Hindlimb muscle (tissue), 1 donor: ENCODE measurements at places on chromosomes 11 and 22.

- DNase-seq: no peak
Measured at GRCh38 chr11:56950510-56950909, 38.2 kb upstream of the OR5AK2 start.

- no peak for DNase-seq
Measured at GRCh38 chr22:31077681-31078080, 3.4 kb upstream of the SMTN start.

DNA sequence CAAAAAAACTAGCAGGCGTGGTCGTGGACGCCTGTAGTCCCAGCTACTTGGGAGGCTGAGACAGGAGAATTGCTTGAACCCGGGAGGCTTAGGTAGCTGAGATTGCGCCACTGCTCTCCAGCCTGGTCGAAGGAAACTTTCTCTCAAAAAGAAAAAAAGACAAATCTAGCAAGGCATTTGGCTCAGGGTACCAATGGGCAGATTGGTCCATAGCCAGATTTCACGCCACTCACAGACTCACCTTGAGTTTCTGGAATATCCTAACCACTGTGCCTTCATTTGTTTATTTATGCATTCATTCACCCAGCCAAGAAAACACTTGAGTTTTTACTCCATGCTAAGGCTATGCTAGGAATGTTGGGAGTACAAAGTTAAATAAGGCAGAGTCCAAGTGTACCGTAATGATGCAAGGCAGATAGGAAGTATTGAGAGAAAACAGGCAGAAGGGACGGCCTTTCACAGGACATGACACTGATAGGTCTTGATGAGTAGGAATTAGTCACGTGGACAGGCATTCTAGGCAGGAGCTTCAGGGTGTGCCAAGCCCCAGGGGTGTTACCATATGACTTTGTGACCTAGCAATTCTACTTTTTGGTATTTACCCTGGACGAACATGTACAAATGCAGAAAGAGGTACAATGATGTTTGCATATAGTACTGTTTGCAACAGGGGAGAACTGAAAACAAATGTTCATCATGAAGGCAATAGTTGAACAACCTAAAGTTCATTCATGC, 3.0 kb upstream of the PACSIN3 start:
- DNase-seq: no peak

DNA sequence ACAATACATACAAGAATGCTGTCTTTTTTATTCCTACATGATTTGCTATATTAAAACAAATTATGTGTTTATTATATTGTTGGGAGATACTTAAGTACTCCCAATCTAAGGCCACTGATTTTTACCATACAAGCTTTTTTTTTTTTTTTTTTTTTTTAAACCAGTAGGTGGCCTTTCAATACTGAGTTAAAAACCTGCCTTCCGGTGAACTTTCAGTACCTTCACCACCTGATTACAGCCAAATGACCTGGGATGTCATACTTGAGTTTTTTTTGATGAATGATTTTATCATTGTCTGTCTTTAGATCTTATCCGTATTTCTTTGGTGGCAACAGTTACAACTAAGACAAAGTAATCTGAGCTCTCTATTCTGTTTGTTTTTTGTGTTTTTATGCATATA, 94.0 kb upstream of the FOLH1 start:
- no peak for DNase-seq

- no peak for DNase-seq
Measured at GRCh38 chr22:42022162-42022847, 23.7 kb downstream of the WBP2NL start.

DNA sequence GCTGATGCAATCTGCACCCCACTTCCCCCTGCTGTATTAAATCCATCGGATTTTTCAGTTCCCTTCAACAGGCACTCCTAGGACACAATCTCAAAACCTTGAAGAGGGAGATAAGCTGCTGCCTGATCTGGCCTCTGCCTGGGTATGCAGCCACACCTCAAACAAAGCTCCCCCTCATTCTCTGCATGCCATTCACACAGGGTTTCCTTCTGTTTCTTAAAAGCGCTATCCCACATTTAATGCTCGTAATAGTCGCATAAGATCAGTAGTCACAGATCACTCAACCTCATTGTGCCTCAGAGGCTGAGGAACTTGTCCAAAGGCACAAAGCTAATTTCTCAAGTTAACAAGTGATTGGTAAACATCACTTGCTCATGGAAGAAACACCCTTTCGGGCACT, 34.0 kb downstream of the UQCR10 start:
- DNase-seq: no peak

- no peak for DNase-seq
Measured at GRCh38 chr11:78786086-78786485, 211.4 kb upstream of the NARS2 start.
